ENCODE measurements at places on chromosomes 2 and 18. TPM values are rescaled to one million over a fixed set of nuclear protein-coding genes. Genes with fewer than 3 reads are reported as not detected.

GRCh38 chr2:8579485-8580085 lies 102.3 kb upstream of the ID2 start:
- DNase-seq = no peak

GRCh38 chr2:67701011-67701410 lies 303.9 kb downstream of the ETAA1 start:
- peak; percentile 82 for DNase-seq

DNA sequence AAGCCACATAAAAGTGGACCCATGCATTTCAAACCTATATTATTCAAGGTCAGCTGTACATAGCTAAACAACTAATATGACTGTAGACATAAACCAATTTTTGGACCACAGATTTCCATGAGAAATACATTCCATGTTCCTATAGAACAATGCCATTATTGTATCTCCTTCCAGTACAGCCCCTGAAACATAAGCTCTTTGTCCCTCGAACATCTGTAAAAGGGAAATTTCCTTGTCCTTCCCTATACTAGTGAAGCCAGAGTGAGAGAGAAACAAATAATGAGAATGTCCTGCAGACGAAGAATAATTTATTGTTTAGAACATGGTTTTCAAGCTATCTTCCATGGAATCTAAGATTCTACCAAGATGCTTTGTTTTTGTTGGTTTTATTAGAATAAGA lies 75.3 kb downstream of the GORASP2 start:
- no peak for DNase-seq

DNA sequence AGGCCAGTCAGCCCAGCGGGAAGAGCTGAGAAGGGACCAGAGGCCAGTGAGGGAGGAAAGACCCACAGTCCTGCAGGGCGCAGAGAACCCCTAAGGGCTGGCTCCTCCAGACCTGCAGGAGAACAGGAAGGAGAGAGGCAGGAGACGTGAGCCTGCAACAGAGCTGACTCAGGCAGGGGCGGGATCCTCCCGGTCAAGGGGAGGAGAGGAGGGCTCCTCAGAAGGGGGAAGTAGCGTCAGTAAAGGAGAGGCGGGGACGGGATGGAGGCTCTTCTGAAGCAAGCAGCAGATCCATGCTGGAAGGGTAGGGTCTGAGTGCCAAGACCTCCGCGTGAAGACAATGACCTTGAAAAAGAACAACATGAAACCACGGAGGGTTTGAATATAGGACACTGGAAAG lies 50.8 kb downstream of the TRABD2A start:
- peak; percentile 69 for DNase-seq

GRCh38 chr2:181474222-181474881 lies 17.2 kb downstream of the ITGA4 start:
- no peak for DNase-seq

GRCh38 chr2:158894078-158894477 lies 74.4 kb upstream of the TANC1 start:
- DNase-seq = peak; percentile 92

GRCh38 chr2:67346718-67347407 lies 50.3 kb upstream of the ETAA1 start:
- DNase-seq = peak; percentile 58

REG3G gene
- total RNA-seq = 0.23 TPM

TUBA4B gene
- total RNA-seq = not detected

CAPN13 gene
- not detected for total RNA-seq

CHN1 gene
- total RNA-seq = 10.2 TPM

LHCGR gene
- not detected for total RNA-seq
